ENCODE measurements at places on chromosomes 5 and 9. TPM values are rescaled to one million over a fixed set of nuclear protein-coding genes. Genes with fewer than 3 reads are reported as not detected.

Gene F2RL1
- 0.42 TPM for total RNA-seq

GRCh38 chr5:150129813-150130492 lies 25.7 kb downstream of the PDGFRB start:
- DNase-seq = peak; percentile 84

DNA sequence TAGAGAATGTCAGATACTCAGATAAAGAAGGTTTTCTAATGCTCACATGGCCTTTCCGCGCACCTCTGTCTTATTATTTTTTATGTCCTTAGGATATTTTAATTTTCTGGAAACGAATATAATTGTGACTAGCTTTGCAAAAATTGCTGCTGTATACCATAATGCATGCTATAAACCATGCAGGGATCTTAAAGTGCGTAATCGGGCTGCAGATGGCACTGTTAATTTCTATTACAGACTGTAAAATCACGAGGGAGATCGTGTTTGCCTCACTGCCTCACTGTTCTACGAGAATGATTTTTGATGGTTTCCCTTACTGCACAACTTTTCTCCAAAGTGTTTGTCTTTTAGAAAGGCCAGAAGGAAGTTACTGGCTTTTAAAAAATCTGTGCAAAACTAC lies 356.1 kb downstream of the TUSC1 start:
- DNase-seq = no peak

- no peak for DNase-seq
Observed at GRCh38 chr5:101943784-101944183, 352.3 kb downstream of the SLCO4C1 start.

Gene CD274
- not detected for total RNA-seq

DNA sequence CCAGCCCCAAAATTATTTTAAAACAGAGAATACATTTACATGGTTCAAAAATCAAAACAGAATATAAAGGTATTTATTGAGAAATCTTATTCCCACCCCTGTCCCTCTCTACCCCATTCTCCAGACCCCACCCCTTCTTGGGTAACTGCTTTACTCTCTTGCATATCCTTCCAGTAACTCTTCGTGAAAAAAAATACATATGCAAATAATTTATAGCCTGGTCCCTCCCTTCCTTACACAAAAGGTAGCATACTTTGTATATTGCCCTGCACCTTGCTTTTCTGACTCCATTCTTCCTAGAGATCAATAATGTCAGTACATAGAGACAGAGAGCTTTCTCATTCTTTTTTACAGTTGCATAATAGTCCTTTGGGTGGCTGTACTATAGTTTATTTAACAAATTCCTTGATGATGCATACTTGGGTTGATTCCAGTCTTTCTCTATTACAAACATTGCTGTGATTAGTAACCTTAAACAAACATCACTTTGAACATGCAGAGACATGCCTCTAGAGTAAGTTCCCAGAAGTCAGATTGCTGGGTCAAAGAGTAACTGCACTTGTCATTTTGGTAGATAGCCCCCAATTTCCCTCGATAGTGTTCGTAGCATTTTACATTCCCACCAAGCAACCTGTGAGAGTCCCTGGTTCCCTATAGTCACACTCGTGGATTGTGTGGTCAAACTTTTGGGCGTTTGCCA lies 47.9 kb downstream of the STOM start:
- no peak for DNase-seq

DNA sequence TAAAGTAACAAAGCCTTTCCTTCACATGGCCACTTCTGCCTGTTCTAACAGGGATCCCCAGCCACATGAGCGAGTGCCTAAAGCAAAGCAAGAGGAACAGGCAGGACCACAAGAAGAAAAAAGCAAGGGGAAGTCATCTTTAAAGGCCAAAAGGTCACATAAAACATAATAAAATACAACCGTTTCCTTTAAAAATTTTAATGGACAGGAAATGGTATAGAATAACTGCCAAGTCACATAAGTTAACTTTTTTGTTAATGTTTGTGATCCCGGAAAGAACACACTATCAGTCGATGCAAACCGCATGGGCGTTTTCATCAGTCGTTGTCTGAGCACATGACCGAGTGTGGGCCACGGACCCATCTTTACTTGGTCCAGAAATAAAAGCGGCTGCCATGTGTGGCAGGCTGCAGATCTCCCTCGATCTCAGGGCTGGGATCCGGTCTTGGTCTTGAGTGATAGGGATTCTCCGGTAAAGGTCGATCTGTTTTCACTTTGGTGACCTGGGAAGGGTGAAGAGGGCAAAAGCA lies 15.6 kb downstream of the NDUFA8 start:
- DNase-seq = no peak

DNA sequence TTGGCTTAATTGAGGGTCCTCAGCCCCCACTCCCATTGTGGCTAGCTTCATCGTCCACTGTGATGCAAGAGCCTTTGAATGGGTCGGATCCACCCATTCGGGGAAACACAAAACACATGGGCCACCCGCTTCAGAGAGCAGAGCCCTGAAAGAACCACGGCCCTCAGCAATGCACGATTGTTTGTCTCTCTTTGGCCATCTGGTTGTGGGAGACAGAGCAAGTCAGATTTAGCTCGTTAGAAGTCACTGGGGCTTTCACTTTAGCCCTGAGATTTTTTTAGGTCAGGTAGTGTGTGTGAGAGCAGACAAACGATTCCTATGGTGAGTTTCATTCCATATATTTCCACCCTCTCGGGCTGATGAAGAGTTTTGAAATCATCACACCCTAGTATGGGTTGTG lies 12.9 kb upstream of the COL15A1 start:
- DNase-seq = no peak

GRCh38 chr5:132479111-132479951 lies 11.2 kb downstream of the IRF1 start:
- no peak for DNase-seq

DNA sequence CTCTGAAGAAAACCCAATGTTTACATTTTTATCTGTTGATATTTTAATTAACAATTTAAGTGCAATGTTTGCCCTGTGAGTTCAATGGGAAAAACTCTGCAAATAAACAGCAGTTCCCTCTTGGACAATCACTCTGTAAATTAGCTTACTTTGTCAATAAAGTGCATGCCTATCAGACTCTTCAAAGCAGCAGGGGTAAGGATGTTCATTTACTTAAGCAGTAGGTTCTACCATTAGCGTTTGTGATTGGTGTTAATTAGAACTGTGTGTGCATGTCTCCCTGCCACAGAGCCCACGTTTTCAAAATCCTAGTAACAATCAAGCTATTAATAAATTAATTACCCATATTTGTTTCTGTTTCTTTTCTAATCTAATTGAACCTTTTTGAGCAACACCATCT lies 1921.6 kb upstream of the WWC1 start:
- DNase-seq = no peak

GRCh38 chr5:67426961-67427849 lies 230.6 kb upstream of the CD180 start:
- DNase-seq = no peak

DNA sequence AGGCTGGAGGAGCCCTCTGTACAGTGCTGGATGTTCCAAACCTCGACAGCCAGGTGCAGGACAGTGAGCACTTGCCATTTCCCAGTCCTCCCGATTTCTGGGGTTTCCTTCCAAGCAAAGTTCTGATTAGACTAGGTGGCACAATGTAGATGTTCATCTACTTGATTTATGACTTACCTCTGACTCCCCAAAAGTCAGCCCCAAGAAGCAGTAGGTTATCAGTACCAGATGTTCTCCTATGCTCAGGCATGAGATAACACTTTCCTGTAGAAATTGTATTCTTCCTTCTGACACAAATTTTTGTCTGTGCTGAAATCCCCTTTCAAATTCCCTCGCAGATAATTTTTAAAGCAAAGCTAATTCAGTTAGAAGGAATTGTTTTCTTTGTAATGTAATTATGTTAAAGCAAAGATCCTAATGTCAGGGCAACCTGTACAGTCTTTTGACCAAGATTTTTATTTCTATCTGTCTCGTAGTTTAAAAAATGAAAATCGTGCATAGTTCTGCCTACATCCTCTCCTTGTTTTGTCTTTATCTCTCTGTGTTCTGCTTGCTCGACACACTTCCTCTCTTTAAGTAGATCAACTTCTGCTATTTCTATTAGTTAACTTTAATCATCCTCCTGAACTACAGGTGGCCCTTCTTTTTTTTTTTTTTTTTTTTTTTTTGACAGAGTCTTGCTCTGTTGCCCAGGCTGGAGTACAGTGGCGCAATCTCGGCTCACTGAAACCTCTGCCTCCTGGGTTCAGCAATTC lies 102.4 kb upstream of the PJA2 start:
- DNase-seq = no peak

Gene GZMA
- not detected for total RNA-seq

Gene BARHL1
- total RNA-seq = not detected

- no peak for DNase-seq
Observed at GRCh38 chr9:115461280-115461679, 343.3 kb upstream of the TNC start.

DNA sequence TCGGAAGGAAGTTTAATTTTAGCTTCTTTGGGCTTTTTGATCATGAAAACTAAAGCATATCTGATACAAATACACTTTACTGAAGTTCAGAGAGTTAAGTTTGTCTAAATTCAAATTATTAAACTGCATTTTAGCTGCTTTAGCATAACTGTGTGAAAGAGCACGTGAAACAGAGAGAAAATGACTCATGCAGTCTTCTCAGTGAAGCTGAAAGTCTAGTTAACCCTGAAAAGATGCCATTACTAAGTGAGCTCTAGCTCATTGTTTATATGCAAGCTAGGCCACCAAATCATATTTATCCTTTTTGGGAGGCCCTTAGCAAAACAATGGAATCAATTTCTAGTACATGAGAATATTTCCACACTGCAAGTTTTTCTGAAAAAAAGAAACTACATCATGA lies 27.6 kb downstream of the TPD52L3 start:
- no peak for DNase-seq

Gene GLDC
- total RNA-seq = 42.9 TPM

DNA sequence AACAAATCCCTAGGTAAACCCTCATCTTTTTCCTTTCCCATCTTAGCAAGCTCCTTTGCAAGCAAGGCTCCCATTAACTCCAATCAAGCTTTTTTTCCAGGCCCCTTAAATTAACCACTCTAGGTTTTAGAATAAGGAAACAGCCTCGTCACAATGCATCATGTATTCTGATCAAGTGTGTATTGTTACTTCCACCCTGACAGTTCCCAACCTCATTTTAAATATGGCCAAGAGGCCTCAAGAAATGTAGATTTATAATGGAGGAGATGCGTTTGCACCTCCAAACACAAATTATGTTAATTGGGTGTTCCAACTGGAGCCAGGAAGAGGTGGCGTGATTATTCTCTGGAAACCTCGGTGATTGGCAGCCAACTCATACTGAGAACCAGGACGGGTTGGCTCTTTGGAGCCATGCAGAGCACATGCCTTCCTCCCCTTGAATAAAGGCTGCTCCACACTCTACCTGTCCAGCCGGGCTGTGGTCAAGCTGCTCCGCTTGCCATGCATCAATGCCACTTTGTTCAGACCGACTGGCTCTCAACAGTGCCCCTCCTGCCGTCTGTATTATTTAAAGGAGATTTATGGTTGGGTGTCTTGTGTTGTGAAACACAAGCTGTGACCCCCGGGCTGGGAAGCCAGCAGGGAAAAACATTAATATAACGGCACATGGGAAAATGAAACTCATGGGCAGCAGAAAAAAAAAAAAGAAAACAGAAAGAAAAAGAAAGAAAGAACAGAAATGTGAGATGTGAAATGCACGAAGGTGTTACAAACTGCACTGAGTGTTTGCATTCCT lies 191.1 kb downstream of the EBF1 start:
- no peak for DNase-seq

- DNase-seq = no peak
Observed at GRCh38 chr5:133467335-133467779, 145.0 kb downstream of the FSTL4 start.

DNA sequence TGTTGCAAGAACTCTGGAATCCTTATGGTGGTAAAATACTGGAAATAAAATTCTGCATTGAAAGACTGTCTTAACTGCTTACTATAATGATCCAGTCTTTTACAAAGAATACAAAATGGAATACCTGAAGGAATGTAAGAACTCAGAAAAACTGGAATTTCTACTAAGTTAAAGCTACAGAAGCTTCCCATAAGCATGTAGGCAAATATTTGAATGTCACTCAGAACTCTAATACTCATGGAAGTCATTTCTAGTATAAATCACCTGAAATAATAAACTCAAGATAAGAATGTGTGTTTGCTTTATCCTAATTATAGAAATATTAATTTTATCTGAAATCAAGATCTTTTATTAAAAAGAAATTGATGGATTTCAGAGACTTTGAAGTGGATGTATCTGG lies 54.8 kb downstream of the FEM1C start:
- DNase-seq = no peak

DNA sequence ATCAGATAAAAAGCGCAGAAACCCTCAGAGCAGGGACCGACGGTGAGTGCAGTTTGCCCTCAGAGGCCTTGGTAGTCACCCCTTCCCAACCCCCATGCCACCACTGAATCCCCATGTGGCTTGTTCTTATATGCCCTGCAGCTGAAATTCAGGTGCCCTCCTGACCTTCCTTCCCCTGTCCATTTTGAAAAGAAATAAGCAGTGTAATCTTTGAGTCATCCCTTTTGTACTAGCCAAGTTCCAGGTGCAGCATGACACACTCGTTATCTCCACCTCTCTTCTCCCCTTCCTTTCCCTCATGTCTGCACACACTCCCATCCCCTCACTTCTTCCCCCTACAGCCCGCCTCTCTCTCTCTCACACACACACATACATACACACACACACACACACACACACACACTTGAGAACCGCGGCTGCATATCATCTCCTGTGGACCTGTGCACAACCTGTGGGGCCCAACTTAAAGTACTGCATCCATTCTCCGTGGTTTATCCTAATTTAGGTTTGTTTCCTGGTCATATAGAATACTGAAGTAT lies 53.1 kb downstream of the SYK start:
- DNase-seq = no peak

- no peak for DNase-seq
Observed at GRCh38 chr9:106868565-106868964, 5.6 kb downstream of the ZNF462 start.

Gene EPB41L4B
- total RNA-seq = 10.0 TPM

Gene OSMR
- total RNA-seq = not detected

- DNase-seq = no peak
Observed at GRCh38 chr5:141872496-141873356, 5.5 kb downstream of the PCDH1 start.

GRCh38 chr5:16681876-16682275 lies 65.1 kb upstream of the RETREG1 start:
- no peak for DNase-seq

Gene NPDC1
- total RNA-seq = 260 TPM

- no peak for DNase-seq
Observed at GRCh38 chr9:136551401-136552116, 5.7 kb upstream of the NOTCH1 start.

All from glutamatergic neuron (in vitro differentiated cells).